ENCODE measurements at places on chromosomes 4 and X.

- peak; percentile 74 for DNase-seq
These were observed 20.1 kb upstream of the ARAF start for GRCh38 chrX:47540754-47541538.

- no peak for DNase-seq
These were observed 51.1 kb downstream of the ENOPH1 start for GRCh38 chr4:82481506-82481840.

DNA sequence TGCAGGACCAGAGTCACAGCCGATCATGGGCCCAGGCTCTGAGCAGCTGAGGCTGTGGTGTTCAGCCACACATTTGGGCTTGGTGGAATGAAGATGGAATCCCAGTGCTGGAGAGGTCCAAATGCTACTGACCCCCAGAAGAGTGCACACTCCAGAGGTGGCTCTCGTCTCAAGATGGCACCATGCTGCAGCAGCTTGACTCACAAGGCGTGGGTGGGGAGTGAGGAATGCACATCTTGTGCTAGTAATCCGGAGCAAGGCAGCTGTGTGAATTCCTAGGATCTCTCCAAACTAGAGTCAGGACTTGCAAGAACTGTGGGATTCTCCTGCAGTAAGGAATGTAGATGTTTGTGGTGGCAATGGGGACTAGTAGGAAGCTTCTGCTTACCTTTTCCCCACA lies 28.7 kb downstream of the RAB28 start:
- DNase-seq, result no peak

DNA sequence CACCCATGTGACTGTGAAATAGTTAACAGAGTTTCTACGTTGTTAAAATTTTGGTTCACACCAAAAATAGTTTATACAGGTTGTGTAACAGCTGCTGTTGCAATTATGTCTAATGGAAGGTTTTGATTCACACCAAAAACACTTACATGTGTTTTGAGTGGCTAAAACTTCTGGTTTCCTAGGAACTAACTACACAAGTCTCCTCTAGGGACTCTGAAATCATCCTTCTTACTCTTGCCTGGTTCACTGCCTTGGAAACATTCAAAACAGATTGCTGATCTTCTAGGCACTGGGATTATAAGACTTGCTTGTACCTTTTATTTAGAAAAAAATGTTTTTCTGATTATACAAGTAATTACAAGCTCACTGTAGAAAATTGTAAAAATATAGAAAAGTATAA lies 14.9 kb upstream of the MORC4 start:
- DNase-seq, result no peak

- no peak for DNase-seq
These were observed 32.7 kb upstream of the HPGDS start for GRCh38 chr4:94375364-94375763.

DNA sequence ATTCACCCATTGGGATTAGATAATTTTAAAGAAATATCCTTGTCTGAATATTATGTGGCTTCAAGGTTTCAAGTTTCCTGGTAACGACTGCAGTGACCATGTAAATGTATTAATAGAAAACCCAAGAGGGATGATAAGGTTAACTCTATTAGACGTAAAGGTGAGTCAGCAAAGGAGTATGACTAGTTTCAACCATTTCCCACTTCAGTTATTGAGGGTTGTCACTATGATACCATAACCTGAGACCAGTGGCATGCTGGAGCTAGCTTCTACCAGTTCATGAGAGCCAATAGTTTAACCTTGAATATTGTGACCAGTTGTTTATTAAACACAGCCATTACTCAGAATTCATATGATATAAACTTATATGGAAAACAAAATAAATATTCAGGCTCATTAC lies 270.1 kb downstream of the TMA16 start:
- no peak for DNase-seq

- DNase-seq, result no peak
These were observed 70.7 kb upstream of the DCLK2 start for GRCh38 chr4:150007512-150007911.

- no peak for DNase-seq
These were observed 145.4 kb downstream of the WDFY3 start for GRCh38 chr4:84821064-84821463.

DNA sequence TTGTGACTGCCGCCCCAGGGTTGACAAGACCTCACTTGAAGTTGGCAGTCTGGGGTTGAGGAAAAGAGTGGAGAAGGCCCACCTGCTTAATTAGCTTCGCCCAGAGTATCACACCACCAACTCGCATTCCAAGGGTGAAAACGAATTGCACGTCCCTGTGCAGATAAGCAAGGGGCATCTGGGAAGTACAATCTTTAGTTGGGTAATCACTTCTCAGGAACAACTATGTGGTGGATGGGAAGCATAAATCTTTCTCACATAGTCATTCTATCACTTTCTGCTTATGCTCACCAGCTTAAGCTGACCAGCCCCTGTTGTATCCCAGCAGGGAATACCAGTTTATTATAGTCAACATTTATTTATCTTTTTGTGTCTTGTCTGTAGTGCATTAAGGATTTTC lies 14.3 kb downstream of the SPCS3 start:
- no peak for DNase-seq

- DNase-seq, result no peak
These were observed 113.5 kb downstream of the VSIG4 start for GRCh38 chrX:65926095-65927019.

DNA sequence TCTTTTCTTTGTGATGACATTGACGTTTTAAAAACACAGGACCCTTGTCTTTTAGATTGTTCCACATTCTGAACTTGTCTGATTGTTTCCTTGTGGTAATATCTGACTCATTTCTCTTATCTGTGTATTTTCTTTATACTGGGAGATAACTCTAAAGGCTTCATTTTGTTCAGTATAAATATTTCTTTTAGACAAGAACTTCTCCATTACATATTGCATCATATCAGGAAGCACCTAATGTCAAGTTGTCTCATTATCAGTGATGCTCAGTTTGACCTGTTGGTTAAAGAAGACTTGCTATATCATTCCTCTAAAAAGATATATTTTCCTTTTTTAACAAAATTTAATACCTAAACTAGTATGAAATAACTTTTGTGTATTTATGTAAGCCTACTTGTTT lies 152.3 kb upstream of the BMP3 start:
- DNase-seq, result no peak

- DNase-seq, result no peak
These were observed 15.5 kb downstream of the NUDT6 start for GRCh38 chr4:122906859-122907305.
